Activated T-cell treated with anti-CD3 and anti-CD28 coated beads, Interleukin-2, amount 50 U/mL, for 1 hour (primary cell): ENCODE measurements at places on chromosomes 1 and 21.
A peak's percentile ranks its signal among the peaks of the same experiment; 100 is the strongest.

GRCh38 chr1:151972542-151973248, 21.0 kb downstream of the S100A10 start:
- no peak for DNase-seq

- no peak for DNase-seq
Measured at GRCh38 chr1:175168782-175169181, 23.8 kb downstream of the KIAA0040 start.

DNA sequence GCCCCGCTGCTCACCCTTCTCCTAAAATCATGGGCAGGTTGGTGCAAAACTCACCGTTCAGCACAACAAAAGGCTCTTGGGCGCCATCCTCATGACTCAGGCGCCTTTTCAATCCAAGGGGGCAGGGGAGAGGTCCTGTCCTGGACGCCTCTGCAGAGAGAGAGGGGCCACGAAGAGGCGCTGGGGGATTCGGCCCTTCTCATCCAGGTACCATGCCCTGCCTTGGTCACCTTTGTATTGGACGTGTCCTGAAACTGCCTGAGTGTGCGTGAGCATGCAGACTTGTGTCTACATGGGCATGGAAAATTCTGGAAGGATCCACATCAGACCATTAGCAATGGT, 53.5 kb downstream of the SLC37A1 start:
- peak; percentile 3 for DNase-seq

GRCh38 chr1:196481616-196482015, 126.6 kb downstream of the KCNT2 start:
- no peak for DNase-seq

GRCh38 chr1:202710070-202711045, at the start of gene SYT2:
Gene SYT2, minus strand, starts transcription at chr1:202710454. Its CDS starts 104,682 bp downstream, at chr1:202605772.
- DNase-seq = no peak

DNA sequence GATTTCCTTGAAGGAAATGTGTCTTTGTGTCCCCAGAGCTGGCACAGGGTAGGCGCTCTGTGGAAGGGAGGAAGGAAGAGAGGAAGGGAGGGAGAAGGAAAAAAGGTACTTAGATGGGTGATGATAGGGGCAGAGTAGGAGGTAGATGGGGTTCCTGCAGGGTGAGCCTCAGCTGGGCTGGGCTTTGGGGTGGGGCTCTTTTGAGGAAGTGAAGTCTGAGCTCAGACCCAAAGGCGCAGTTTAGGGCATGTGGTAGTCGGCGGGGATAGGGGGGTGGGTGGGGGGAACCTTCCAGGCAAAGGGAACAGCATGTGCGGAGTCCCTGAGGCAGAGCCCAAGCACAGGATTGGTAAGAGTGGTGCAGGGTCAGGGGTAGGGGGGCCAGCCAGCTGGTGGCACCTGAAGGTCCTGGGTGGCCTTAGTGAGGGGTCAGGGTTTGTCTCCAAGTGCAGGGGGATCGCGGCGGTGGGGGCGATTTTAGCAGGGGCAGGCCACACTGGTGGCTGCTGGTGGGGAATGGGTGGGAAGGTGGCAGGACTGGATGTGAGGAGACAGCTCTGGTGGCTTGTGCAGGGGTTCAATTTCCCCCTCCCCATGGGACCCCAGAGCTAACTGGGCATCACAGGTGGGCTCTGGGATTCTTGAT, 8.4 kb upstream of the HTR6 start:
- no peak for DNase-seq

DNA sequence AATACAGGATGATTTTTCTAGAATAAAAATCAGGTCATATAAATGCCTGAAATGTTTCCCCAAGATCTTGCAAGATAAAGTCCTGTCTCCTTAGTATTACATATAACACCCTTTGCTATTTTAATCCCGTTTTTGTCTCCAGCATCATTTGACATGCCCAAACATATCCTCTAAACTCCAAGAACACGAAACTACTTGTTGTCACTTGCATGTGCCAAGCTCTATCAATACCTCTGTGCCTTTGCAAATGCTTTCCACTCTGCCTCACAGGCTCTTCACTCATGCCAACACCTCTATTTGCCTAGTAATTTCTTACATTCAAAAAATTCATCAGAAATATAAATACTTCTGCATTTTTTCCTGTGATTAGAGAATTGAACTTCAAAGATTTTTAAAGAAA, 37.9 kb downstream of the LRRIQ3 start:
- no peak for DNase-seq

GRCh38 chr1:3690282-3691065, 38.2 kb downstream of the TP73 start:
- DNase-seq = no peak

- no peak for DNase-seq
Measured at GRCh38 chr1:118985640-118986554, 2.2 kb downstream of the TBX15 start.

DNA sequence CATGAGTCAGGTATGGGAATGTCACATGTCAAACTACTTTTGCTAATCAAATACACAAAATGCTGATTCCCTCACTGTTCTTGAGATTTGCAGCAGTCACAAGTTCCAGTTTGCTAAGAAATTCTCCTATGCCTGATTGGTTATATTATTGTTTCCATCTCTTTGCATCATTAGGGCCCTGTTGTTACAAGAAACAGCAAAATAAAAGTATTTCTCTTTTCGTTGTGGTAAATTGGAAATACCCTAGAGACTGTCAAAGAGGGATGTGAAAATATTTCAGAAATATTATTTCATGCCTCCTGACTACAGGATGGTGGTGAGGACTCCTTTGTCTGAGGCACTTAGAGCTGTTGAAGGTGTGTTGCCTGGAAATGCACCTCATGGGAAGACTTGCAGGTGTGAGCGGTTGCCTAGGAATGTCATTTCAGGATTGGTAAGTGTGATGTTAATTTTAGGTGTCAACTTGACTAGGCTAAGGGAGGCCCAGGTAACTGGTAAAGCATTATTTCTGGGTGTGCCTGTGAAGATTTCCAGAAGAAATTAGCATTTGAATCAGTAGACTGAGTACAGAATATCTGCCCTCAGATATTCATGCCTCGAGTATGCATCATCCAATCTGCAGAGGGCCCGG, 117.4 kb downstream of the ROR1 start:
- DNase-seq = no peak

GRCh38 chr1:22249928-22250680, 107.2 kb upstream of the WNT4 start:
- no peak for DNase-seq

GRCh38 chr1:244820131-244820530, 15.3 kb upstream of the COX20 start:
- DNase-seq = no peak

GRCh38 chr1:210223226-210223904, 9.2 kb upstream of the SERTAD4 start:
- DNase-seq = no peak

DNA sequence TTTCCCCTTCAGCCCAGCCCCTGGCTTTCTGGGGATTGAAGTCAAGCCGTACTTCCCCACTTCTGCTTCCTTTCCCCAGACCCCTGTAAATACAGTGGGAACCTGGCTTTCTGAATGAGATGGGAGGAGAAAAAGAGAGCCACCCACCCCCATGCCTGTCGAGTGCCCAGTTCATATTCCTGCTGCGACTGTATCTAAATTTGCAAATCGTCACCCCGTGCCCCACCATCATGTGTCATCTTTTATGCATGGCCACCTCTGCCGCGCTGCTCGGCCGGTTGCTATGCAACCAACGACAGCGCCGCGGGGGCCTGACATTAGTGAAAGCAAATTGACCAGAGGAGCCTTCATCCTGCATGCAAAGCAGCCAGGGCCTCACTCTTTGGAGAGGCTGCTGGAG, 143.0 kb downstream of the ELAVL4 start:
- no peak for DNase-seq

DNA sequence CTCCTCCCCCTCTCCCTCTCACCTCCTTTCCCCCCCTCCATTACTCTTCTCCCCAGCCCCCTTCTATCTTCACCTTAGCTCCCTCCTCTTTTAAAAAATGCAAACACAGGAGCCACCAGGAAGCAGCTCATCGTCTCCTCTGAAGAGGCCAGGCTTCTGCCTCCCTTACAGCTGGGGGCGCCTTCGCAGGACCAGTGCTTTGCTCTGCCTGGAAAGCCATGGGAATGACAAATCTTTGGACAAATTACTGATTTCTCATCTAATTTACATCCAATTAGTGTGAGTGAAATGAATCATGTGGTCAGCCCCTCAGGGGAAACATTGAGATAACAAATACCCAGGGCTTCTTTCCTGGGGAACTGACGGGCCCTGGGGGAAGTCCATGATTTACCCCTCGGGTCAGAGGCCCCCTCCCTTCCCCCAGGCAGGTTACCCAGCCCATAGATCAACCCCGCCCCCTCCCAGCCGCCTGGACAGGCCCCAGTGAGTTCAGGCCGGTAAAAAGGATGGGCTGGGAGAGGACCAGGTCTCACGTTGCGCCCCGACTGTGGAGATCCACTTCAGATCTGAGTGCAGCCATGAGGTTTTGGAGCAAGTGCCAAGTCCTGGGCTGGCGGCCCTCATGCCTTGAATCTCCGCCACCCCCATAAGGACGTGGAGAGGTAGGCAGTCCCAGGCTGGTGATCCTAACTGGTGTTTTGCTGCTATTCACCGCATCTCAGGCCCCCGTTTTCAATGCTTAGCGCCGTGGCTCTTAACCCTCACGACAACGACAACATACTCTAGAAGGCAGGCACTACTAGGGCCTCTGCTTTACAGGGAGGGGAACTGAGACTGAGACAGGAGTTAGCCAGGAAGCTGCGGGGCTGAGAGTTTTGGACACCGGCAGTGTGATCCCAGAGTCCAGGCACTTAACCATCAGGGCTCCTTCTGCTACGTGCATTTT, 300.8 kb downstream of the RRAGC start:
- DNase-seq = no peak

DNA sequence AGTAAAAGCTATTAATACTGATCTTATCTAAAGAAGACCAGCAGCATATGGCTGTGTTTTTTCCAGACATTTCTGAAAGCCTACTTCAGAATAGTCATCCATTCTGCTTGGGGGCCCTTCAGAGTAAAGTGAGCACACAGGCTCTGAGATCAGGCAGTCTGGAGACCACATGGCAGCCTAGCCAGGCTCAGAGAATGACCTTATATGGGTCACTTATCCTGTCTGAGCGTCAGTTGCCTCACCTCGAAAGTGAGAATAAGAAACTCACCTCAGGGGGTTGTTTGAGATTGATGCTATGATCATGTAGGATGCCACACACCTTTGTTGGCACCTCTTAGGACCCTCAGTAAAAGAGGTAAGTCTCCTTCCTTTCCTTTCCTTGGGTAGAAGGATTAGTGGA, 270.4 kb downstream of the GRIK1 start:
- DNase-seq = no peak

- no peak for DNase-seq
Measured at GRCh38 chr21:21295303-21295702, 297.1 kb downstream of the NCAM2 start.

GRCh38 chr1:63804829-63805484, 31.1 kb downstream of the ROR1 start:
- DNase-seq = no peak

- no peak for DNase-seq
Measured at GRCh38 chr1:82125119-82125518, 324.4 kb downstream of the ADGRL2 start.

GRCh38 chr1:110893908-110894490, 21.1 kb downstream of the CD53 start:
- no peak for DNase-seq

GRCh38 chr1:214637722-214638458, 34.9 kb downstream of the CENPF start:
- no peak for DNase-seq

DNA sequence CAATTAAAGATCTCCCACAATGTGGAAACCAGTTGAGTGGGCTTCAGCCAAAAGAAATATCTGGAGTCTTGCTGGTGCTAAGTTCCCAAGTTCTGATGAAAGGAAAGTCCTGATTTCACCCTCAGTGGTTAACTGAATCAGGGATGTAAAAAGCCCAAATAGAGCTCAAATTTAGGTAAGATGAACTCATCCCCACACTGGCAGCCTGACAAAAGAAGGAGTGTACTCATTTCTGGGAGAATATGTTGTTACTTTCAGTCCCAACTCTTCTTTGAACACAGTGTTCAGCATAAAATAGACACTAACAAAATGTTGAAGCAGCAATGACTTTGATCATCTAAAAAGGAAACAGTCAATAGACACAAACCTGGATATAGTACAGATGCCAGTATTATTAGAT, 91.7 kb downstream of the CHRM3 start:
- no peak for DNase-seq

DNA sequence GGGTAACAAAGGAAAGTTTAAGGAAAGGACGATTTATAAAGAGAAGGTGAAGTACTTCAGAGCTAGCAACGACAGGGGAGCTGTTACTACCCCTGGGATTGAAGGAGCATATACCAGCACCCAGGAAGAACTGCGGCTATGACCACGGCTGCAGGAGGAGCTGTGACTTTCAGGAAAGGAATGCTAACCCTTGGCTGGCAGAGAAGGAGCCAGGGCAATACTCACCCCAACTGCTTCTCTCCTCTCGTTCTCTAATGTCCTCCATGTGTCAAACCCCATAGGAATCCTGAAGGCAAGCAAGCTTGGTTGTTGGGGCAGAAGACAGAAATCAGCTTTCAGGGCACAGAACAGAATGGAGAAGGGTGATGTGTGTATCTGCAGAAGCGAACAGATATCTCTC, 120.5 kb downstream of the TMEM53 start:
- no peak for DNase-seq

GRCh38 chr1:109716570-109717090, 4.6 kb downstream of the GSTM5 start:
- DNase-seq = no peak

GRCh38 chr21:35075546-35075945, 26.4 kb upstream of the RUNX1 start:
- DNase-seq = no peak

DNA sequence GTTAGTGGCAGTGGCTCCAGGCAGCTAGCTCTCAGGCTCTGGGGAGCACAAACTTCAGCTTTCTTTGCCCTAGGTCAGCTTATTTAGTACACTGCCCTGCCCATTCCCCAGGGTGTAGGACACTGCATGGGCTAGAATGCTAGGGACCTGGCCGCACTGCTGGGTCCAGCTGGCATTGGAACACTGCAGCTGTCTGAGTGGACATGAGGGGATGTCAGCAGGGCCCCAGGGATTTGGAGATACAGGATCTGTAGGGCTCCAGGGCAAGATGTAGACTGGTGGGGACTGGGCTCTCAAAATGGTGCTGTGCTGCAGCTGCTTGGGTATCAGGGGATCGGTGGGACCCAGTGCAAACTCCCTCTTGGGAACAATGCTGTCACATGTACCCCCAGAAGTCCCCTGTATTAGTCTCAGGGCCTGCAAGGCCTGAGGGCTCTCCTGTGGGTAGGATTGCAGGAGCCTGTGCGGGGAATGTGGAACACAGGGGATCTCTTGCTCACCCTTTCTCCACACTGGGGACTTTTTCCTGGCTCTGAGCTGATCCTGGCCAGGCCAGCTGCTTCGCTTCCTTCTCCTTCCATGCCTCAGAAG, 25.2 kb upstream of the TTC22 start:
- DNase-seq = no peak

DNA sequence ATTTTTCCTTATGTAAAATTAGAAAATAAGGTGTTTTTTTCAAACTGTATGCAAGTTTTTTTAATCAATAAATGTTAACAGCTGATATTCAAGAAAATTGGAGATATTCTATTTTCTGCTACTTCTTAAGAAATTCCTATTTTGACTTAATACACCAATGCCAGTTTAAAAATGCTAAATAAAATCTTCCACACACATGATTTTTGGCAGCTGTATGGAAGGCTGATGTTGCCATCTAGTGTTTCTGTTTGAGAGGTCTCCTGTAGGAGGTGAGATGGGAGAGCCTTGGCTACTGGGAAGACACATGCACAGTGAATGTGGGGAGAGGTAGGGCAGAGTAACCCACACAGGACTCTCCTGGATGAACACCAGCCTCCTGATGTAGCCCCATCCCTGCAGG, 29.2 kb upstream of the OR2B11 start:
- no peak for DNase-seq

GRCh38 chr1:20047096-20047495, 22.9 kb upstream of the PLA2G5 start:
- DNase-seq = no peak

- no peak for DNase-seq
Measured at GRCh38 chr21:45134279-45135076, 60.1 kb downstream of the ADARB1 start.
